ENCODE measurements at places on chromosomes 5 and 9.

DNA sequence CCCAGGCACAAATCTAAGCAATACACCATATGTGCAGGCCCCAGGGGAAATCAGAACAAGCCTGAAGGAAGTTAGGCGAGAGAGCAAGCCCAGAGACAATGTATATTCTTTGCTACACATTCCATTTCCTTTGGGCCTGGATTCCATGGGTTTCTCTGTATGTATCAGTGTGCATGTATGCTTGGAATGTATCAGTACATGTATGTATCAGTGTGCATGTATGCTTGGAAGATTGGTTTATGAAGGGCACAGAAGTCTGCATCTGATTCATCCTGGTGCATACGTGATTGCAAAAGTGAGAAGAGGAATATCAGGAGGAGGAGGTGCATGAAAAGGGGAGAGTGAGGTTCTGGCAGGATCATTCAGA, 232.6 kb upstream of the ANKRD55 start:
- DNase-seq, result no peak

GRCh38 chr5:7274203-7274602, 121.7 kb upstream of the ADCY2 start:
- DNase-seq, result no peak

DNA sequence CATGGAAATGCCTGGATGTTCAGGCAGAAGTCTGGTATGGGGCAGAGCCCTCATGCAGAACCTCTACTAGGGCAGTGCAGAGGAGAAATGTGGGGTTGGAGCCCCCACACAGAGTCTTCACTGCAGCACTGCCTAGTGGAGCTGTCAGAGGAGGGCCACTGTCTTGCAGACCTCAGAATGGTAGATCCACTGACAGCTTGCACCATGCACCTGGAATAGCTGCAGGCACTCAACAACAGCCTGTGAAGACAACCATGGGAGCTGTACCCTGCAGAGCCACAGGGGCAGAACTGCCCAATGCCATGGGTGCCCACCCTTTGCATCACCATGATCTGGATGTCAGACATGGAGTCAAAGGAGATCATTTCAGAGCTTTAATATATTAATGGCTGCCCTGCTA, 36.9 kb downstream of the TRIP13 start:
- DNase-seq, result no peak

- DNase-seq, result no peak
These were observed 246.8 kb upstream of the DAB2 start for GRCh38 chr5:39671561-39671961.
